ENCODE measurements at places on chromosomes 4 and X.

DNA sequence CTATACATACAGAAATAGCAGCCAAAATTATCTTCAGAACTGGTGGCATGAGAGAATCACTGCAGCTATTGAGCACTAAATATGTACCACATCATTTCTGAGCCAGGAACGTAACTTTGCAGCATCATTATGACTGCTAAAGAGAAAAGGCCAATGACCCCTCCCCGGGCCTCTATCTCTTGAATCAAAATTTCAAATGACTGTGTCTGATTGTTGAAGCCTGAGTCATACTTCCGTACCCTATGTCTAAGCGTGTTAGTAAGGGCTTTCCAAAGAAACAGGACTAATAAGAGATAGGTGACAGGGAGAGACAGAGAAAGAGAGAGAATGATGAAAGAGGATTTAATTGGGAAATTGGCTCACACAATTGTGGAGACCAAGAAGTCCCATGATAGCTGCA lies 445.5 kb upstream of the SPANXN1 start:
- DNase-seq, result no peak

GRCh38 chr4:153934688-153935017 lies 145.8 kb upstream of the SFRP2 start:
- peak; percentile 34 for DNase-seq

DNA sequence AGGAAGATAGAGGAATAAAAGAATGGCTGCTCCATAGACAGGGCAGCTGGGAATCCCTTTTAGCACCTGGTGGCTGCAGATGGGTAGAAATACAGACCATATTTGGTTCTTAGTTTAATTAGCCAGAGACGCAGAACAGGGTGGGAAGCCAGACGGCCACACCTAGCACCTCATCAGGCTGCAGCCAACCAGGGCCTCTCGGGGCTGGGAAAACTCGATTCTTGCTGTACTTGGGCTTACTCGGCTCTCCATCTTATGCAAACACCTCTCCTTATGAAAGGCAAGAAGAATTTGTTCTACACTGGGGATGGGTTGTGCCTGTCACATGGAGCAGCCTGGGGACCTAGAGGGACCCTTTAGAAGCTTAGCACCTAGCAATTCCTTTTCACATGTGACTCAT lies 19.7 kb downstream of the IRAK1 start:
- no peak for DNase-seq

GRCh38 chr4:14952352-14952751 lies 49.9 kb upstream of the CPEB2 start:
- no peak for DNase-seq

- no peak for DNase-seq
These were observed 186.2 kb downstream of the RCHY1 start for GRCh38 chr4:75327804-75328512.

GRCh38 chr4:3122081-3122563 lies 47.6 kb downstream of the HTT start:
- DNase-seq, result no peak

DNA sequence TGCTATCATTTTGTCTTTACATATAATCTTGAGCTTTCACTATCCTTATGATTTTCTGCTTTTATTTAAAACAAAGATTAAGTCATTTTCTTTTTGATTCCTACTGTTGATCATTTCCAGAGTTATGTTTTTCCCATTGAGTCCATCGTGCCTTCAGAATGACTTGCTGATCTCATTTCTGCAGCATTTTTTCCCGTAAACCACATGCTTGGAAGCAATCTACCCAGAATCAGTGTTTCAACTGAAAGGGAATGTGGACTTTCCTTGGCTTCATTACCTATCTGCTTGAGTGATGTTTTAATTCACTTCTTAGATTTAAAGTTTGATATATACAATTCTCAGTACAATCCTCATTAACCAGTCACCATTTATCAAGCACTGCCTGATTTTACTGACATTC lies 192.4 kb upstream of the FSTL5 start:
- no peak for DNase-seq

DNA sequence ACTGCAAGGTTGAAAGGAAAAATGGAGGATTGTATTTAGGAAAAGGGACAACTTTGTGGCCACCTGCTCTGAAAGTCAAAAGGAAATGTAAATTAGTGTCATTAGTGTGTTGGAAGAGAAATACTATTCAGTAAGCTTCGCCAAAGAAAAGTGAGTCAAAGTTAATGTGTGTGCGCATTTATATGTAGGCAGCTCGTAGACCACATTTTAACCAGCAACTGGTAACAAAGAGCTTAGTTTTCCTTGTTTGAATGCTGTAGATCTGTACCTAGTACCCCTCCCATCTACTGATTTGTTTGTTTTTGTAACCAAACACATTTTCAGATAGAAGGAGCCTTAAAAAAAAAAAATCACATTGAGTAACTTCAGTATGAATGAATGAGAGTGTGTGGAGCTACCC lies 69.3 kb downstream of the GPAT3 start:
- DNase-seq, result no peak

GRCh38 chrX:103685396-103685795 lies 1.1 kb downstream of the MORF4L2 start:
- DNase-seq, result peak; percentile 28

- peak; percentile 80 for DNase-seq
These were observed 86.7 kb upstream of the MAGEA4 start for GRCh38 chrX:151825925-151826485.

DNA sequence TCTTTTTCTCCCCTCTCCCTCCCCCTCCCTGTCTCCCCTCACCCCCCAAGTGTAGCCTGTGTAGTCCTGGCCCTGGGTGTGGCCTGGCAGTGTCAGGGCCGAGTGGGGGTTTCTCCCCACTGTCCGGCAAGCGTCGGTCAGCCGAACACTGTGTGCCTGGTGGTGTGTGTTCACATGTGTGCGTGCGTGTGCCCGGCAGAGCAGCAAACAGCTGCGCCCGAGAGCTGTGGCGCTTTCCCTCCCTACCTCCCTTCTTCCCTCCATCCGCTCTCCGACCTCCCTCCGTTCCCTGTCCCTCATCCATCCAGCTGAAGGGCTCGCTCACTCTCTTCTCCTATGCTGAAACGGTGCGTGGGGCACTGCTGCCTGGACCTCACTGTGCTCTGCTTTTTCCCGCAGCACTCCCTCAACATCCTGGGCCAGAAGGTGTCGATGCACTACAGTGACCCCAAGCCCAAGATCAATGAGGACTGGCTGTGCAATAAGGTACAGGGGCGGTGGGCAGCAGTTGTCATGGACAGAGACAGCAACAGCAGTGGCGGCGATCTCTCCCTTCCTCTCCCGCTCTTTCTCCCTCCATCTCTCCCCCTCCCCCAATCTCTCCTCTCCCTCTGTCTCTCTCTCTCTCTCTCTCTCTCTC lies 17.4 kb upstream of the UBA1 start:
- no peak for DNase-seq

DNA sequence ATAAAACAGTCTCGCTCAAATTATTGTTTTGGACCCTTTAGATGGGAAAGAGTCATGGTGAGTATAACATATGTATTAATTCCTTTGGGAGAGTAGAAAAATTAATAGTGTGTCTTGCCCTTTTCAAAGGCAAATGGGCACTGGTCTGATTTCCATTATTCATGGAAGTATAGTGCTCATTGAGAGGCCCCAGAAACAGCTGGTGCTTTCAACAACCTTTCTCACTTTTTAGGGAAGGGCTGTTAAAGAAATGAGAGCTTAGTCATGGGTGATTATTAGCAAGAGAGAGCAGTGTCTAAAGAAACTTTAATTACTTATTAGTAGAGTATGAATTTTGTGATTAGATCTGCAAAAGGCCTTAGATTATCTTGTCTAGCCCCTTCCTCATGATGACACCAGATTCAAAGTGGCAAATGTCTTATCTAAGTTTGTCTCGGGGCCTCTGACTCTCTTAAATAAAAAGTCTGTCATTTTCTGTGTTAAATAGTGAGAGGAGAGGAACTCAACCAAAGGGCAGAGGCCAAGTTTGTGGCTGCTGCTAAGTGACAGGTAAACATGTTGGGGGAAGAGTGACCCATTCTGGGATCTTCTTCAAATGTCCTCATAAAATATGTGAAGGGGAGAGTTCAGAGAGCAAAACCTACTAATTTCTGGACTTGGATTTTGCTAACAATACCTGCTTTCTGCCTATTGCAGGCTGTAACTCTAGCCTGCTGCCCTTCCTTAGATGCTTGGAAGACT lies 110.6 kb downstream of the REPS2 start:
- no peak for DNase-seq
